Activated CD8-positive, alpha-beta memory T cell treated with anti-CD3 and anti-CD28 coated beads, Interleukin-2, amount 50 U/mL, for 48 hours (primary cell): ENCODE measurements at places on chromosomes 5 and 9.
A peak's percentile ranks its signal among the peaks of the same experiment; 100 is the strongest.

DNA sequence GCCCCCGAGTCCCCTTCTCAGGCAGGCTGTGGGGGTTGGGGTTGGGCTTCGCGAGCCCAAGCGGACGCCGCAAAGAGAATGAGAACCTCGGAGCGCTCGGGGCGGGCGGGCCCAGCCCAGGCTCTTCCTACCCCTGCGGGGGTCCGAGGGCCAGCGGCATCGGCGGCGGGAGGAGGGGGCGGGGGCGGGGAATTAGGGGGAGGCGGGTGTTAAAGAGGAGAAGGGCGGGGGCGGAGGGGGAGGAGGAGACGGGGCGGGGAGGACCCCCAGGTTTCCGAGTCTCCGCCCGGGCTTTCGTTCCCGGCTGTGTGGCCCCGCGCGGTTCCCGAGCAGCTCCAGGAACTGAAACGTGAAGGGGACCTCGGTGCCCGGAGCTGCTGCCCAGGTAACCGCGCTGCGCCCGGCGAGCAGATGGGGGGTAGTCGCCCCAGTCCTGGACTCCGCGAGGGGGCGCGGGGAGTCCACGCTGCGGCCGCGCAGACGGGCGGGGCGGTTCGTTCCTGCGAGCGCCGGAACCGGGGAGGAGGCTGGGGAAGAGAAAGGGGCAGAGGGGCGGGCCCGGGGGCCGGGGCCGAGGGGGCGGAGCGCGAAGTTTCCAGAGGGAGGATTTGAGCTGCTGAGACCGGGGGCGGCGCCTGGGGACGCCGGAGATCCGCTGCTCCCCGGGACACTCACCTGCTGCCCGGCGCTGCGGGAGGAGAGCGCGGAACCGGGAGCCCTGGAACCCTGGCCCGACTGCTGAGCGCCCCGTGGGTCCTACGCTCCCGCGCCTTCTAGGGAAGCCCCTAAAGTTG is 38.4 kb upstream of the PLEKHG4B start:
- peak; percentile 59 for DNase-seq

- no peak for DNase-seq
Measured at GRCh38 chr9:136423432-136424146, 13.1 kb downstream of the PMPCA start.

- DNase-seq: no peak
Measured at GRCh38 chr5:179287071-179287470, 58.2 kb downstream of the ADAMTS2 start.

GRCh38 chr5:139640421-139641115 is 7.6 kb upstream of the CXXC5 start:
- peak; percentile 52 for DNase-seq

GRCh38 chr5:172862165-172862801 is 28.2 kb downstream of the ERGIC1 start:
- no peak for DNase-seq

- no peak for DNase-seq
Measured at GRCh38 chr5:91175708-91176107, 207.4 kb downstream of the ARRDC3 start.

- no peak for DNase-seq
Measured at GRCh38 chr9:27338527-27338903, 41.6 kb upstream of the EQTN start.

DNA sequence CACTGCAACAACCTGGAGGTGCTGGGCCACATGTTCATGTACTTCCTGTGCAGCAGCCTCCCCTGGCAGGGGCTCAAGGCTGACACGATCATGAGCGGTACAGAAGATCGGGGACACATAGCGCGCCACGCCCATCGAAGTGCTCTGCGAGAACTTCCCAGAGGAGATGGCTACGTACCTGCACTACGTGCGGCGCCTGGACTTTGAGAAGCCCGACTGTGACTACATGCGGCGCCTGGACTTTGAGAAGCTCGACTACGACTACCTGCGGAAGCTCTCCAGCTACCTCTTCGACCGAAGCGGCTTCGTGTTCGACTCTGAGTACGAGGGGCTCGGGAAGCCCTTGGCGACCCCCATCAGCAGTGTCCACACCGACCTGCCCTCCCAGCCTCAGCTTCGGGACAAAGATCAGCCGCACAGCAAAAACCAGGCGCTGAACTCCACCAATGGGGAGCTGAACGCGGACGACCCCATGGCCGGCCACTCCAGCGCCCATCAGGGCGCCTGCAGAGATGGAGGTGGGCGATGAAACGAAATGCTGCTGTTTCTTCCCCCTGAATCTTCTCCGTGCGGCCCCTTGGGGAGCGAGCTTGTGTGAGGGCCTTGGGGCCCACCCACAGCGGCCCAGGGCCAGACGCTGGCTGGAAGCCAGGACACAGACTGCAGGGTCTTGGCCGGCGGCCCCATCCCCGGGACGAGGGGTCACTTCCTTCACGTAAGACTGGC is 56.5 kb downstream of the JAK2 start:
- DNase-seq: peak; percentile 45

DNA sequence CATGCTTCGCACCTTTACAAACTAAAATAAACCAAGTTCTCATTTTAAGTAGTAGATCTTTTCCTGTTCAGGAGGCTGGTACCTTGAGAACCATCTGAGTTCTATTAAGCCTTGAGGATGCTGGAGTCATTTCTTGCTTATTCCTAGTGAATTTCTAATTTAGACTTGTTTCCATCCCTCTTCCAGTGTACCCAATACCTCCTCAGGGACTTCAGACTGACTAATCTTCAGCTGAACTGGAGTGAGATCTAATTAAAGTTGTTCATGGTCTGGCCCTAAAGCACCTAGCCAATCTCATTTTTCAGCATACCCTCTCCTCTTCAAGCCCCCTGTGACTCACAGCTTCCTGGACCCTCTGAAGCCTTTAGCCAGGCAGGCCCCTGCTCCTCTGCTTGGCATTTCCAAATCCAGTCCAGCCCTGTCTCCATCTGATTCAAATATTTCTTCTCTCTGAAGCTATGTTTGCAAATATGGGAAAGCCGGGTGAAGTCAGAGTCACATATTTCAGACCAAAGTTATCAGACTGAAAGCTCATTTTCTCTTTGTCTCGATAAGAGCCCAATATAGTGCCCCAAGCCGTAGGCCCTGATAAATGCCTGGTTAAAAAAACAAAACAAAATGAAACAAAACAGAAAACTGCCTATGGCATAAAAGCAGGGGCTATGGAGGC is 19.4 kb upstream of the TNFSF15 start:
- no peak for DNase-seq

- no peak for DNase-seq
Measured at GRCh38 chr5:180424094-180424493, 70.1 kb upstream of the CNOT6 start.
